ENCODE measurements at places on chromosomes 6 and 20.

- DNase-seq: no peak
These were observed 72.4 kb downstream of the TRDN start for GRCh38 chr6:123564361-123564760.

- no peak for DNase-seq
These were observed 7.3 kb downstream of the DLGAP4 start for GRCh38 chr20:36313476-36313875.

DNA sequence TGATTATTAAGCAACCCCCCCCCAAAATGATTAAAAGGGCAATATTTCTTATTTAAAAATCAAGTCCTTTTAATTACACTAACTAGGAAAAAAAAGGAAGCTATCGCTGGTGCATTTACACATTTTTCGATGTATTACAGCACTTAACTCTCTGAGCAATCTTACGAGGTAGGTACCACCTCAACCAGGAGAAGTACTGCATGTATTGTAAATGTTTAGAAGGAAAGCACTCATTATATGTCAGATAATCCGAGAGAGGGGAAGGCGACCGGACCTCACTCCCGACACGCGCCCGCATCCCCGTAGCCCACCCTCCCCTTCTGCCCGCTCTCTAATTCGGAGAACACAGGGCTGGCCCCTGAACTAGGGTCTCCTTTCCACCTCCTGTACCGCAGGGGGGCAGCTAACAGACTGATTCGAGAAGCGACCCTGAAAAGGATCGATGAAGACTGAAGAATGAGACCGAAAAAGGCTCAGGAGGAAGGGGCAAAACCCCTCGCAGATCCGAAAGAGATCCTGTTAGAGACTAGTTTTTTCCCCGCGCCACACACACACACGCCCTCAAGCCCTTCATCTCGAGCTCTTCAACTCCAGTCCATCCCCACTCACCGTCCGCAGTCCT is 337 bp downstream of the ESF1 start:
- DNase-seq: no peak

GRCh38 chr6:119173249-119174084 is 95.0 kb upstream of the FAM184A start:
- no peak for DNase-seq

GRCh38 chr20:3651204-3651962 is 11.8 kb downstream of the GFRA4 start:
- DNase-seq: no peak

GRCh38 chr20:24949756-24950127 is 673 bp downstream of the CST7 start:
- DNase-seq: no peak

Measured in fibroblast of the aortic adventitia (primary cell).